Fibroblast of the aortic adventitia (primary cell): ENCODE measurements at places on chromosomes 7 and 10.

- DNase-seq, result peak; percentile 53
Observed at GRCh38 chr7:12683678-12684585, 3.5 kb upstream of the ARL4A start.

DNA sequence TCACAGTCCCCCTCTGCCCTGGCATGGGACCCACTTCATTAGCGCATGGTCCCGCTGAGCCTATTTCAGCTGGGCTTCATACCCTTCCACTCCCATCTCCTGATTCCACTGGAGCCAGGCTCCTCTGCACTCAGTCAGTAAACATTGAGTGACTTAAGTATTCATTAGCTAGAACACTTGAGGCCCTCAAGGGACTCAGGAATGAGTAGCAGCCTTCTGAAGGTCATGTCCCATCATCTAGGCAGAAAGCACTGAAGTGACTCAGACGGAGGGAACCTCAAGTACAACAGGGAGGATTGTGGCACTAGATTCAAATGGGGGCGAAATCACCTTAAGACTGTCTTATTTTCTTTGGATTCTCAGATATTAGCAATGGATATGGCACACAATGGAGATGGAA is 186.6 kb upstream of the INHBA start:
- no peak for DNase-seq

DNA sequence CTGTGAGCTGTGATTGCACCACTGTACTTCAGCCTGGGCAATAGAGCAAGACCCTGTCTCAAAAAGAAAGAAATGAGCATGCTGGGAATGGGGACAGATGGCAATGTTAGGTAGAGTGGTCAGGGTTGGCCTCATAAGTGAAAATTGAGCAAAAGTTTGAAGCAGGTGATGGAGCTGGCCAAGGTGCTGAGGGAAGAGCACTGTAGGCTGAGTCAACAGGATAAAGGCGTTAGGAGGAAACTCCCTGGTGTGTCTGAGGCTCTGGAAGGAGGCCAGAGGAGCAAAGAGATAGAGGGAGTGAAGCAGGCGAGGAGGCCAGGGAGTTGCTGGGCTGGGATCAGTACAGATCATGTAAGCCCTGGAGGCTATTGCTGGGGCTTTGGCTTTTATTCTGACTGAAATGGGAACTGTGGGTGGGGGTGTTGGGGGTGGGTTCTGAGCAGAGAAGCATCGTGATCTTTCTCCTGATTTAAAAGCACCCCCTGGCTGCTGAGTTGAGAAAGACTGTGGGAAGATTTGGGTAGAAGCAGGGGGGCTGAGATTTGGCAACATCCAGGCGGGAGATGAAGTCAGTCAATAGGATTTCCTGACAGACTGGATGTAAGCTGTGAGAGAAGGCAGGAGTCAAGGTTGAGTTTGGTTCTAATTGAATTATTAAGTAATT is 52.5 kb upstream of the VKORC1L1 start:
- DNase-seq, result no peak

GRCh38 chr10:72466018-72466417 is 111.3 kb upstream of the DNAJB12 start:
- DNase-seq, result no peak
